ENCODE measurements at places on chromosomes 1 and 21.
A peak's percentile ranks its signal among the peaks of the same experiment; 100 is the strongest.

- DNase-seq: no peak
Observed at GRCh38 chr21:26900980-26901379, 55.8 kb upstream of the ADAMTS1 start.

DNA sequence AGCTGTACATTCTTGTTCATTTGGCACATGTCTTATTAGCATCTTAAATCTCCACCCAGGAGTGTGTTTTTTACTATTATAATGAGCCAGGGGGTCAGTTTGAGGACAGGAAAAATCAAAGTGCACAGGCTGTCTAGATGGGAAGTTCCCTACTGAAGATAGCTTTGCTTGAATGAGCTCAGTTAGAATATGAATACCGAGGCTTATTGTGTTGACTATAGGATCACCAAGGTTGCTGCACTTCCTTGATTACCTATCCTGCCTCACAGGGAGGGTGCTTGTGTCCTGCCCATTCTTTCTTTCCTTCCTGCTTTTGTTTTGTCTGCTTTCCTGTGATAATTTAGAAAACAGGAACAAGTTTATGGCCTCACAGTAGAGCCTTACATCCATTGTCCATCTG lies 16.3 kb downstream of the PHGDH start:
- DNase-seq: no peak

DNA sequence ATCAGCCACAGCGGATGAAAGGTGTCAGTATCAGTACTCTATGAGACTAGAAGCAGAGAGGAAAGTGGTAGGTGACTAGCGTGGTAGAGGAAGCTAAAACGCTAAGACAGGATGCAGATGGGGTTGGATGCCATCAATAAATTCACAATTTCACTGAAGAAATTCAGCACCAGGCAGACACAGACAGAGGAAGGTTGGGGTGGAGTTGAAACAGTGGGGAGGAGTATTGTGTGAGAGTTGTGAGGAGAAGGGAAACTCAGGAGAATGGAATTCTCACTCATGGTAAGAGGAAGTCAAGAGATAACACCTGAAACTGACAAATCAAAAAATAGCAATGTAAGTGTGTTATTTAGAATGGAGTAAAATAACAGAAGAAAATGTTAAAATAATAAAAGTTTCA lies 208.5 kb upstream of the DAB1 start:
- DNase-seq: peak; percentile 16

DNA sequence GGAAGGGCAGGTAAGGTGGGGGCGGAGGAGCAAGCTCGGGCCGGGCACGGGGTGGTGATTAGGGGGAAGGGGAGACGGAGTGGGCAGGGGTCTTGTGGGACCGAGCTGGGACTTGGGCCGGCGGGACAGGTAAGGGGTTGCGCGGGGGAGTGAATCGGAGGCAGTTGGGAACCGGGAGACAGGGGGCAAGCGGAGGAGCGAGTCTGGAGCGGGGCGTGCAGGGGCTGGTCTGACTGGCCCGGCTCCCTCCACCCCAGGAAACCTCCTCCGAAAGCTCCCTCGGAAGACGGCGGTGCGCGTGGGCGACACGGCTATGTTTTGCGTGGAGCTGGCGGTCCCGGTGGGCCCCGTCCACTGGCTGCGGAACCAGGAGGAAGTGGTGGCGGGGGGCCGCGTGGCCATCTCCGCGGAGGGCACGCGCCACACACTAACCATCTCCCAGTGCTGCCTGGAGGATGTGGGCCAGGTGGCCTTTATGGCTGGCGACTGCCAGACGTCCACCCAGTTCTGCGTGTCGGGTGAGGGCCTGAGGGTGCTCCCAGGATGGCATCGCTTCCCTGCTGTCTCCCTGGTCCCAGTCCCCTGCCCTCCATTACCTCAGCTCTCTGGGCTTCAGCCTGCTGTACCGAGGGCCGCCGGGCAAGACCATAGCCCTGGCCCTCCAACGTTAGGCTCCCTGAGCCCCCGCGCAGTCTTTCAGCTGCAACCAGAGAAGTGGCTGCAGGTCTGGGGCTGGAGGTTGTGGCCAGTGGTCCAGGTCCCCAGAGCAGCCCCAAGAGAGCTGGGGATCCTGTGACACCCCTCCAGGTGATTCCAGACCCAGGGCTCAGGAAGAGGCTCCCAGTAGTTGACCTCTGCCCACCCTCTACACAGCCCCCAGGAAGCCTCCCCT lies 6.3 kb downstream of the OBSCN start:
- no peak for DNase-seq

DNA sequence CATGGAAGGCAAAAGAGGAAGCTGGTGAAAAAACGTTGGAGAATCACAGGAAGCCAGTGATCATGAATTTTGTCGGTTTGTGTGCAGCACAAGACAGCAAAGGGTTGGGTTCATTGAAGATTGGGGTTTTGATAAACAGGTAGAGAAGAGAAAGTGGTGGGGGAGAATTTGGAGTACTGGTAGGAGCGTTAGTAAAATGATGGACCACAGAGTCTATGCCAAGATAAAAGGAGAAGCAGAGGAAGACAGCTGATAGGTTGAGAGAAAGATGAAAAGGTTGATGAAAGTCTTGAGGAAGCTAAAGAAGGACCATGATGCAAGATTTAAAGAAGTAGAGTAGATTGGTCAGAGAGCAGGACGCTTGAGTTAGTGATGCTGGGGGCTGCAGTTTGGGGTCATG lies 156.8 kb upstream of the POU3F1 start:
- DNase-seq: no peak

GRCh38 chr1:72568113-72568512 lies 285.8 kb upstream of the NEGR1 start:
- DNase-seq: no peak

DNA sequence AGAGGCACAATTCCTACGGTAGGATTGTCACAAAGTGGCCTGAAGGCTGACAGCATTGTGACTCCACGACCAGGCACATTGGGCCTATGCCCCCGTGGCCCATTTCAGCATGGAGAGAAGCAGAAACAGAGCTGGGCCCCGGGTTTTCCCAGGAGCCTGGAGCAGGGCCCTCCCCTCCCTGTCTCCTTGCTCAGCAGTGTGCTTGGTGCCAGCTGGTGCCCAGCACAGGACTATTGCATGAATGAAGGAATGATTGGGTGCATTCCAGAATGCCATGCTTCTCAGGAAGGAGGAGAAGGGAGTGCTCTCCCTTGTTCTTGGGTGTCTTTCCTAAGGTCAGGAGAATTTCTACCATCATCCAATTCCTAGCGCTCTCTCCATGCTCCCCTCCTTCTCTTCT lies 33.7 kb downstream of the IER5 start:
- DNase-seq: no peak

GRCh38 chr1:107963008-107963407 lies 2.0 kb downstream of the VAV3 start:
- DNase-seq: no peak

GRCh38 chr1:150863724-150864123 lies 12.7 kb downstream of the ARNT start:
- DNase-seq: no peak

- DNase-seq: no peak
Observed at GRCh38 chr1:48107516-48107915, 110.3 kb upstream of the TRABD2B start.

- DNase-seq: no peak
Observed at GRCh38 chr1:23598424-23598823, 39.1 kb upstream of the ID3 start.

GRCh38 chr1:193827516-193827915 lies 641.1 kb upstream of the B3GALT2 start:
- DNase-seq: no peak

- DNase-seq: no peak
Observed at GRCh38 chr1:74437035-74437434, 75.4 kb downstream of the LRRC53 start.

DNA sequence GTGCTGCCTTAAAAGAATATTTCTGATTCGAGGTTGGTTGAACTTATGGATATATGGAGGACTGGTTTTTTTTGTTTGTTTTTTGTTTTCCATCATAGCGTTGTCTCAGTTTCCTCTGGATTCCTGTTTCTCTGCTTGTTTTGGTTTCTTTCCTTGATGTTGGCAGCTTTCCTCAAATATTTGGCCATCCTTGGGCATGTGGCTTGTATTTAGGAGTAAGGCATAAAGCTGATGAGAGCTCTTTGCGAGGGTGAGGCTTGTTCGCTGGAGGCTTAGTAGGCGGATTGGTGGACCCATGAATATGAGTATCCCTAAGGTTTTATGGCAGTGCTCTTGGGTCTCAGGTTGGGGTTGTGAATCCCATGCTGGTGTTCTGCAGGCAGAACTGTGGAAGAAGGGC lies 22.9 kb downstream of the DYRK1A start:
- no peak for DNase-seq

GRCh38 chr1:30616759-30617158 lies 106.6 kb downstream of the MATN1 start:
- DNase-seq: no peak

DNA sequence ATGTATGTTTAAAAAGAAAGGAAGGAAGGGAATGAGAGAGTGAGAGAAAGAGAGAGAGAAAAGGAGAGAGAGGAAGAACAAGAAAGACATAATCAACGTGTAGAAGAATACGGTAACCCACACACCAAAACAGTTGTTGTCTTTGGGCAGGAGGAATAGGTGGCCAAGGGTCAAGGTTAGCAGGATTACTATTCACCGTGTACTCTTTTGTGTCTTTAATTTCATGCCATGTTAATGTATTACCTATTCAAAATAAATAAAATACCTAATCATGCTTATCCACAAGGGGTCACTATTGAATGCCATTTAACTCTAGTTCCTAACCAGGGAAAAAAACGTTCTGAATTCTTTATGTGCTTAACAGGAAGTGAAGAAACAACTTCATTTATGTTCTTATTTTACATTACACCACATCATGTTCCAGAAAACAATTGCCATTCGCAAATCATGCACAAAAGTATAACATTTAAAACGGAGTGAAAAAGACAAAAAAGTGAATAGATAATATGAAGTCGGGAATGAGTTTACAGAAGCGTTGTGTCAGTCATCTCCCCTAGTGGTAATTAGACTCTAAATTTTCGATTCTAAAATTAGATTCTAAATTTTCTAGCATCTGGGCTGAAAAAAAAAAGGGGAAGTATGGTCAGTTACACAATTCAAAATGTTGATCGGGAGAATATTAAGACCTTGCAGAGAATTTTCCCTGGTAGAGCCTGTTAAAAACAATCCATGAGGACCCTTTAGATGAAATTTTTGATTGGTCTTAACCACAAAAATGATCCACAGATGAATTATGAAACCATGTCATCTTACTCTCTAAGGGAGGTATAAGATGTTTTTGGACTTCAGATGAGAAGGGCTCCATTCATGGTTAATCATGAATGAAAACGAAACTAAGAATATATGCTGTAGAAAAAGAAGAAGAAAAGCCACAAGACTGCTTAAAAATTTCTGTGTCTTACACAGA lies 700 bp upstream of the KMO start:
- peak; percentile 55 for DNase-seq

GRCh38 chr1:41359211-41360073 lies 1.8 kb upstream of the FOXO6 start:
- peak; percentile 80 for DNase-seq

DNA sequence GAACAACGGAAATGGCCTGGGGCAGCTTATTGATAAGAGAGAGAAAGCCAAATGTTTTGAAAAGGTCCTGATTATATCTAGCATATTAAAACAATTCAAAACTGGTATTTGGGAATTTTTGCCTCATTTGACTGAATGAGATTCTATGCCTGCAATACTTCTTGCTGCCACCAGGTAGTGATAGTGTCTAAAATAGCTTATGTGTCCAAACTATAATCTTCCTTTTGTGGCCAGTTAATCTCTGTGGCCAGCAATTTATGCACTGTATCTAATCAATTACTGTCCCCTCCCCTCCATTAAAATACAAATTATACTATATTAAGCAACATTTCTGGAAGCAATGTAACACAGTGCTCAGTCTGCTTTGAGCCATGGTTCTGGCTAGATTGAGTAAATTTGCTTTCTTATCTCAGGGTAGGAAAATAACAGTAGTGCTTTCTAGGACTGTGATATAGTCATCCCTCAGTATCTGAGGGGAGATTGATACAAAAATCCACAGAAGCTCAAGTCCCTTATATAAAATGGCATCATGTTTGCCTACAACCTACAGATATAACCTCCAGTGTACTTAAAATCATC lies 91.8 kb downstream of the FOXD2 start:
- no peak for DNase-seq

DNA sequence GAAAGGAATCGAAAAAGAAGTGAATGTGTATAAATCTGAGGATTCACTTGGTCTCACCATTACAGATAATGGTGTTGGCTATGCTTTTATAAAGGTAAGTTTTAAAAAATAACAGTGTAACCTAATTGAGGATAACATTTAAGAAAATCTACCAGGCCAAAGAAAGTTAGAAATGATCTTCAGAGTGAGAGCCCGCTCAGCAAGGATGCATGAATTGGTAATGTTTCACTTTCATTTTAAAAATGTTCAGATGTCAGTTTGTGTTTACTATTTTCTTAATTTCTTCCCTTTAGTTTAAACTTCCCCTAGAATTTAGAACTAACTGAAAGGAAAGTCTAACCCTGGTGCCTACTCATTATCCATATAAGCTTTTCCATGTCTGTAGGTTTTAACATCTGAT lies 35.0 kb downstream of the GIPC2 start:
- DNase-seq: no peak

GRCh38 chr1:6127587-6128163 lies 52.4 kb downstream of the CHD5 start:
- DNase-seq: peak; percentile 93

DNA sequence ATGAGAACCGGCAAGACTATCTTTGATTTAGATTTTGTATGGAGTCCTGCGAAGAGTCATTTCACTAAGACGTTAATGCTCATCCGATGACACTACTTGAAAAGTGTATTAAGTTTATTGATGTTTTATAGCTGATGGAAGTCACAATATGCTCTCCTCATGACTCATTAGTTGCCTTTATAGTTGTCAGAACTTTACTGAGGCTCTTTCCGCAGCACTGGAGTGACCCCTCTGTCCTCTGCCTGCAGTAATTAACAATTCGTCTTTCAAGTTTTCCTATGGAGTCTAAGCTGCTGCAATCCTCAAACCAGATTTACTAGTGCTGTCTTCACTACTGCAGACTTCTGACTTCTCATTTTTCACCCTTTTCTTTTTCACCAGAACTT lies 853 bp downstream of the USP16 start:
- peak; percentile 14 for DNase-seq

DNA sequence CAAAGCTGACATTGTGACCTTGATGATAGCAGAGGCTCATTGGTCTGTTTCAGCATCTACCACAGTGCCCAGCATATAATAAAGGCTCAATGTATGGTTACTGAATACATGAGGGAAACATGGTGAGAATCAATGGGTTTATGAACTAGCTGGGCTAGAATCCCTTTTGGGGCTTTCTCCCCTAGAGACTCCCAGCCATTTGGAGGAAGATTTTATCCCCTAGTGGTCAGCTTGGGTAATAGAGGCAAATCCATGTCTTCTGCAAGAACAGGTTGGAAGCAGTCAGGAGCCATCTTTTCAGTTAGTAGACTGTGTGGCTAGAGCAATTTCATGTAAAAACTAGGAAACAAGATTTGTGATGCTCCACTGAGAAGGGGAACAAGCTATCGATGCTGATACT lies 15.8 kb upstream of the REG4 start:
- no peak for DNase-seq
